Activated T-helper 1 cell treated with anti-CD3 and anti-CD28 coated beads, Interleukin-12 subunit alpha, Interleukin-12 subunit beta, Interleukin-2, Interleukin-4 antibody, amounts not matched to agents 30 ng/mL and 10 ng/mL and 1 ng/mL, durations not matched to agents 14 hours and 24 hours and 36 hours (primary cell): ENCODE measurements at places on chromosomes 12 and 14. TPM values are rescaled to one million over a fixed set of nuclear protein-coding genes. Genes with fewer than 3 reads are reported as not detected.

GRCh38 chr14:50233166-50233950 is 2.0 kb upstream of the SOS2 start:
- no peak for DNase-seq

DNA sequence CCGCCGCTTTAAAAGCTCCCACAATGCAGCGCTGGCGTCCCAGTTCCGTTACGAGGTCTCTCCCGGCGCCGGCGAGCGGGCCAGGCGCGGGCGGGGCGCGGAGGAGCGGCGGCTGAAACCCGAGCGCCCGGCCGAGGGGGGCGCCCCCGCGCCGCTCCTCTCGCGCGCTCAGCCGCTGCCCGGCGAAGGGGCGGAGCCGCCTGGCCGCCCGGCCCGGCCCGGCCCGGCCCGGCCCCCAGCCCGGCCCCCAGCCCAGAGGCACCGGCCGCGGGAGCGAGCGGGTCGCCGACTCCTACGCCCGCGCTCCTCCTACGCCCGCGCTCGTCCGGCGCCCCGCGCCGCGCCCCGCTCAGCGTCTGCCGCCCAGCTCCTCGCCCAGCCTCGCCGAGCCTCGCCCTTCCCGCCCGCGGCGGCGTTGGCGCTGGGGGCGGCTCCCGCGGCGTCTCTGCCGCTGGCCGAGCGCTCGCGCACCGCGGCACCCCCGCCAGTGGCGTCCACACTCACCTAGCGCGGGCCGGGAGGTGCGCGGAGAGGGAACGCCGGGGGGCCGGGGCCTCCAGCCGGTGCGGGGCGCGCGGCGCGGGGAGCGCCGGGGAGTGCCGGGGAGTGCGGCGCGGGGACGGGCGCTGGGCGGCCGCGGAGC is at the start of gene RASSF8:
Gene RASSF8 (plus strand): TSS at position 255 of the 643 bp plus-strand sequence. CDS start 96,662 bp downstream, outside the sequence.
- peak; percentile 1 for DNase-seq

GRCh38 chr14:89215114-89215513 is 201.9 kb downstream of the FOXN3 start:
- DNase-seq: no peak

DNA sequence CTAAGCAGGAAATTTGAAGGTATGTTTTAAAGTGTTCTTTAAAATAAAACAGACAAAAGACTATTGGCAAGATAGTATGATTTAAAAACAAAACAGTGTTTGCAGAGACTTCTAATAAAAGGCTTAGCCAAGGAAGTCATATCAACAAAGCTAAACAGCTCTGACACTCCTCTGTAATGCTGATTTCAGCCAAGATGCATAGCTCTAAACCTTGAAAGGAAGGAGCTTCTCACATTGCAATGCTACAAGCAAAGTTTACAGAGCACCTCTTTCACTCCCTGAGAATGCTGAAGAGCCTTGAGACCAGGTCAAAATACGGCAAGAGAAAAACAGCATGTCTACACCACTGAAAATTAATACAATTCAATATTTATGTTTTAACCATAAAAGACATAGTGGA is 51.8 kb downstream of the PARP11 start:
- DNase-seq: no peak

- no peak for DNase-seq
These were observed 257.0 kb downstream of the IPO8 start for GRCh38 chr12:30438601-30439041.

- DNase-seq: no peak
These were observed 40.1 kb upstream of the WNK1 start for GRCh38 chr12:712172-712863.

DNA sequence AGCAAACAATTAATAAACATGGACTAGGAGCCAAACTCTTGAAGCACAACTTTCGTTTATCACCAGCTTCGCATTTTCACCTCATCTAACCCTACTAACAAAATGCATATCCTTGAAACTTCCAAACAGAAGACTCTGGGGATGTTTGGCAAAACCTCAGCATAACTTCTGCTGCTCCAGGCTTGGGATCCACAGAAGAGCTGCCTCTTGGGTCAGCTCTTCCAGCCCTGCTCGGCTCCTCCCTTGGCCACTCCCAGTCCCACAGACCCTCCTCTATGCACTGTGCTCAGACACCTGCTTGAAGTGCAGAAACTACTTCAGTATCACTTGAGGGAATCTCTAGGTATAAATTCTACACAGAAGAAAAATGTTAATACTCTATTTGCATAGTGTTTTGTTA is 110.0 kb upstream of the AMIGO2 start:
- DNase-seq: no peak

DNA sequence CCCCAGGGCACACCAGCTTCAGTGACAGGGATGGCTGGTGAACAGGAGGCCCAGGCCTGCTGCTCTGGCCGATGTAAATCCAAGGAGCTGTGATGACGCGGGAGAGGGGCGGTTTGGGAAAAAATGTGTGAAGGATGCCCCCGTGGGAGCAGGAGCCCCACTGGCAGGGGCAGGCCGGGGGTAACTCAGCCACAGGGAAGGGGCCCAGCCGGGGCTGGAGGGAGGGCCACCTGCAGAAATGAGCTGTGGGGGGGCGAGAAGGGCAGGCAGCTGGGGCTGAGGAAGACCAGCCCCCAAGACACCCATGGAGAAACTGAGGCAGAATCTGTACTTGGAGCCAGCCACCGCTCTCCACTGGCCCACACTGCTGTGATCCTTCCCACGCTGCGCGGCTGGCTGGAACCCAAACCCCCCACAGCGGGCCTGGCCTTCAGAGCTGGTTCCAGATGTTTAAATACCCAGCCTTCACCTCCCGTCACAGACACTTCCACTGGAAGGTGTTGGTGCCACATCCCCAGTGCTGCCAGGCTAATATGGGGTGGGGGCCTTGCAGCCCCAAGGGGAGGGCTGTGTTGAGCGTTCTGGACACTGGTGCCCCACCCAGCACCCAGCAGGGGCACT is 28.5 kb upstream of the ANKRD9 start:
- DNase-seq: no peak

- no peak for DNase-seq
These were observed 92.5 kb downstream of the VCPKMT start for GRCh38 chr14:50023671-50024490.

GRCh38 chr12:57479043-57479375 is 657 bp downstream of the ARHGAP9 start:
- DNase-seq: no peak

GRCh38 chr12:68420225-68421010 is 88.3 kb upstream of the MDM1 start:
- DNase-seq: no peak

DNA sequence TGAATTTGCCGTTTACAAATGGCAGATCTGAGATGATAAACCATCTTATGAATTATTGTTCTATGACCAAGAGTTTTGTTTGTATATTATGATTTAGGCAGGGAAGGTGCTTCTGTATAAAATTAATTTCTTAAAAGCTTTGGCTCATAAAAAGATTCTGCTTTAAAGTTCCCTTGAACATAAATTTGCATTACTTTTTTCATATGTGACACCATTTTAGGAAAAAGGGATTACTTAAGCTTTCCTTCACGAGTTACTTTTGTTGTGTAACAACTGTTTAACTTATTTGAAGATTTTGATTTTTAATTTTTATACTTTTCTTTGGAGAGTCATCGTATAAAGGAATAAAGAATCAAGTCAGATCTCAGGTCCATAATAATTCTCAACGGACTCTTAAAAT is 3.3 kb downstream of the ETNK1 start:
- DNase-seq: no peak

GRCh38 chr12:116303929-116304328 is 26.4 kb upstream of the MED13L start:
- no peak for DNase-seq

DNA sequence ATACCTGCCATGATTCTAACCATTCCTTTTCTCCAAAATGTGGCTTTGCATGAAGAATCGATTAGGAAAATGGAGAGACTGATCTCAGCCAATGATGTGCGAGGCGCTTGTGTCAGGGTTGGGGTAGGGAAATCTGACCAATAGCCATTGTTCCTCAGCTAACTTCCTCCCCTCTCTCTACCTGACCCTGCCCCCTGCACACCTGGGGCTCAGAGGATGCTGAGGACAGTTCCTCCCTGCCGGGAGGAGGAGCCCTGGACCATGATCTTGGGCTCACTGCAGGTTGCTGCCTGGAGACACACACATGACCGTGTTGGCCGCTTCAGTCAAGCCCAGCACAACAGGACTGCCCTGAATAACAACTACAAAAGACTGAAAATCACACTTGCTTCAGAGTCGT is 119.8 kb upstream of the SFSWAP start:
- DNase-seq: no peak

- DNase-seq: no peak
These were observed 100.5 kb downstream of the ALG10B start for GRCh38 chr12:38417101-38417500.

DNA sequence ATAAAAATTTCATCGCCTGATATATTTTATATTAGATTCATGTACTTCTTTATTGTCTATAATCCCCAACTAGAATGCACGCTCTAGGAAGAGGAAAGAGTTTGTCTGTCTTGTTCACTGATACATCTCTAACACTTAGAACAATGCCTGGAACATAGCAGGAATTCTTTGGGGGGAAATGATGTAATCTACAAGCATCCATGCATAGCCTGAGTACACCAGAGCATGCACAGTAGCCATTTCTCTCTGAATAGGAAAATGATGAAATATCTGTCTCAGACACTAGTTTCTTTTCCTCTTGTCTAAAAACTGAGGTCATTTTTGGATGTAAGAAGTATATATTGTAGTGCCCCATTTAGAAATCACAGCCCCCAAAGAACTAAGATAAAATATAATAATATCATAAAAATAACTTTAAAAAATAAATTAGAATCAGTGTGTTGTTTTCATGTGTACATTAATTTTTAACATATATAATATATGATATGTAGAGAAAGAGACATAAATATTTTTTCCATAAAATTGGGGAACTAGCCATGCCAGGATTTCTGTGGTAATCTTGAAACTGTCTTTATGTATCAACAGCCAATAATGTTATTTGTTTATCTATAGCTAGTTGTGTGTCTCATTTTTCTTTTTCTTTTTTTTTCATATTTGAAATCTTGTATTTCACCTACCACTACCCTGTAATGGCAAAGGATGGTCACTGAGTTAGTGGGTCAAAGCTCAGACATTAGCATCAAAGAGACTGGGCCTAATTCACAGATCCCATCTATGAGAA is 155.6 kb upstream of the TMCC3 start:
- no peak for DNase-seq

DNA sequence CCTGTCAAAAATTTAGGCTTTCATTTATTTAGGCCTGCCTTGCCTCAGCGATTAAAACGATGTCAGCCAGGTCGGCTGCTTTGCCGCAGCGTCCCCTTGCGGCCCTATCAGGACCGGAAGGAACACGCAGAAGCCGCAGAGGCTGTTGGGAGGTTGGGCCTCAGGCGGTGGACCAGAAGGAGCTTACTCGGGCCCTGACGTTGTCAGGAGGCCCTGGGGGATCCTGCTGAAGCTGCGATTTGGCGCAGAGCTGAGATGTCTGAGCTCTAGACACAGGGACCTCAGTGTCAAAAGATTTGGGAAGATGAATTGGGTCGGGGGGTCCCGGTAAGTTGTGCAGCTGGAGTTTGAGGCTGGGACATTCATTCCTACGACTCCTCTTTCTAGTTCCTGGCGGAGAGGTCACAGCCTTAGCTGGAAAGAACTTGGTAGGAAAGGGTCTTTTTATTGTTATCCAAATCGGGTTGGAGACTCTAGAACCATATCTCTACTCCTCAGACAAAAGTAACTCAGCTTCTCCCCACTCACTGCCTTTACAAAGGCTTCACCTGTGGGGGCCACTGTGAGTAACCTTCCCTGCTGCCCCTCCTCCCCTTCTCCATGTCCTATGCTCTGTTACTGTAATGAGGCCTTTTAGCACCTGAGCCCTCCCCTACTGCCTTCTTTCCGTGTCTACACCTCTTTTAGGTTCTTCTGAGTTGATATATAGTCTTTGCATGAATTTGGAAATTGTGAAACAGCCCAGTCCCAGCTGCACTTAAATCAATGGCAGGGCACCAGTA is 6.6 kb upstream of the ABCD2 start:
- DNase-seq: no peak

DNA sequence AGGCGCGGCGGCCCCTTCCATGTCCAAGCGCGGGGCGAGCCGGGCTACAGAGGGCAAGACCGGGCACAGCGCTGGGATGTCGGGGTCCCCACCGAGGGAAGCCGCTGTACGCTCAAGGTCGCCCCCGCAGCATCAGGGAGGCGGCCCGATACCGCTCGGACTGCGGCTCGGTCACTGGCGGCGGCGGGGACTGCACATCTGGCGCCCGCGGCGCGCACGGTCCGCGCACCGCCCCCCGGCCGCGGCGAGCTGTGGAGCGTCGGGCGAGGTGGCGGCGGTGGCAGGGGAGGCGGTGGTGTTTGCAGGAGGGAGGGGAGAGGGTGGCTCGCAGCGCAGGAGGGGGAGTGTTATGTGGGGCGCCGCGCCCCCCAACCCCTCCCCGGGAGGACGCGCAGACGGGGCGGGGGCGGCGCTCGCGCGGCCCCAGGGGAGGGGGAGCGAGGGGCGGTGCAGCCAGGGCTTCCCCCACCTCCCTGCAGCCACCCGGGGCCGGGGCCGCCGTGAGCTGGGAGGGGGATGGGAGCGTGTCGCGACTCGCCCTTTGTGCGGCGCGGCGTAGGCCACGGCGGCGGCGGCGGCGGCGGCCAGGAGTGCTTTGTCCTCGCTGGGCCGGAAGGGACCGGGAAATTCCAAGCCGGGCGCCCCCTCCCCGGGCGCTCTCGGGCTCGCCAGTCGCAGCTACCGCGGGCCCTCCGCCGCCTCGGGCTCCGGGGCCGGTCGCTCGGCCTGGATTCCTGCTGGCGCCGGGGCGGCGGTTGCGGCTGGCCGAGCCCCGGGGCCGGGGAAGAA is at the start of gene NUAK1:
Gene NUAK1 (minus strand): TSS at position 322 of the 789 bp plus-strand sequence. CDS start 301 bp downstream, at position 21.
- DNase-seq: no peak

DNA sequence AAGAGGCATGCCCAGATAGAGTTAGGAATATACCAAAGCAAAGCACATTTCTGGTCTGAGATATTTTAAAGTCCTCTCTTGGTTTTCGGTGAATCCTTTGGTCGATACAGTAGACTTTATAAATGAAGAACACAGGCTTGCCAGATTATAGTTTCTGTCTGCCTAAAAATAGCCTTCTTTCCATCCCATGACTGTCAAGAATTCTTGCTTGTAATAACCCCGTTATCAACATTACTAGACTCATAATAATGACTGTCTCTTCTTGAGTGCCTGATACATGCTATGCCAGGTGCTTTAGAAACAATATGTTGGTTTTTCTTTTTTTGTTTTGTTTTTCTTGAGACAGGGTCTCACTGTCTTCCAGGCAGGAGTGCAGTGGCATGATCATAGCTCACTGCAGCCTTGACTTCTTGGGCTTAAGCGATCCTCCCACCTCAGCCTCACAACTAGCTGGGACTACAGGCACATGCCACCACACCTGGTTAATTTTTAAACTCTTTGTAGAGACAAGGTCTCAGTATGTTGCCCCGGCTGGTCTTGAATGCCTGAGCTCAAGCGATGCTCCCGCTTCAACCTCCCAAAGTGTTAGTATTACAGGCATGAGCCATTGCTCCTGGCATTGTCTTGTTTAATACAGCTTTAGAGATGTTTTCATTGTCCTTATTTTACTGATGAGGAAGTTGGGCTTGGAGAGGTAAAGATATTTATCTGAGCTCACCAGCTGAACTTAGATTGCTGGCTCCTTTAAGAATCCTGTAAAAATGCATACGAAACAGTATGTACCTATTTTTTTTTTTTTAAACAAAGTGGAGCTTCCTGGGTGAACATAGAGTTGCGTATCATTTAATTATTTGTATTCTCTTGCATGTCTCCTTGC is 30.4 kb downstream of the CHST11 start:
- no peak for DNase-seq

Gene MYF6
- not detected in 2 replicates for total RNA-seq

Gene COCH
- 1.2 and 1.3 TPM in 2 replicates for total RNA-seq

Gene TSPAN19
- total RNA-seq: not detected in 2 replicates

Gene EDDM3A
- not detected in 2 replicates for total RNA-seq
